ENCODE measurements at places on chromosomes 1 and 21. TPM values are rescaled to one million over a fixed set of nuclear protein-coding genes. Genes with fewer than 3 reads are reported as not detected.

DNA sequence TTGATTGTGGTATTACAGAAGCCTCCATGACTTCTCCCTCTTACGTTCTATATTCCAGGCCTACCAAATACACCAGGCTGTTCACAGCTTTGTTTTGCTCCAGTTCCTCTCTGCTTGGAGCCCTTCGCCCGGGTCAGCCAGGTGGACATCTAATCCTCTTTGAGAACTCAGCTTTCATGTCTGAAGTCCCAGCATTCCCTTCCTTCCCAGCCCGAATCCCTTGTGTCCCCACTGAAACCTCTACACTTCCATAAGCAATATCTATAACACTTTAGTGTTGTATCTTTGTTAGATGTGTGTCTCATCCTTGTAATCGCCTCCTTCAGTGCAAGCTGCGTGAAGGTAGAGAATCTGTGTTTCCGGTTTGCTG, 1.9 kb downstream of the RNF11 start:
- DNase-seq: no peak

DNA sequence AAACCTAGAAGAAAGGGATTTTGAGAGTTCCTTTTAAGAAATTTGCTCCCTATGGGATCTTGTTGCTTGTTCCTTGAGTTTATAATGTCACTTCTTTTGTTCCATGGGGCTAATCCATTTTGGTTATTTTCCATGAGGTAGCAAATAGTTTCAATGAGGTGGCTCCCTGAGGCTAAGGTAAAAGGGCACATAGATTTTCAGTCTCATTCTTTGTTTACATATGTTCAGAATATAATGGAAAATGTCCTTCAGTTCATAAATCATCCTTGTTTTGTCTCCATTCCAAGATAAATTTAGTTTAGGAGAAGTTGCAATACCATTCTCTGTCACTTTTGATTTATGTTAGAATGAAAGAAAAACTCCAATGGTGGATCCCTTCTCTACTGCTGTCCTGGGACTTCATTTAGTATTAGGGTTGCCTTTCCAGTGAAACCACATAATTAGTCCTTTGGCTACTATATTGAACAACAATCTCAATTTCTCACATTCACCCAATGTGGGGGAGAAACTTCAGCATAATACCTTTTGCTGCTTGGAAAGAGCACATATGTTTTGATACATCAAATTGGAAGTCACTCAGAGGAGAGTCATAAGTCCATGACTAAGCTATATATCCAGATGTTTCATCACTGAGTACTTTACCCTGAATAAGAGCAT, 80.9 kb upstream of the ADAMTS5 start:
- DNase-seq: no peak

FABP3 gene
- 4.2 TPM for total RNA-seq

DNA sequence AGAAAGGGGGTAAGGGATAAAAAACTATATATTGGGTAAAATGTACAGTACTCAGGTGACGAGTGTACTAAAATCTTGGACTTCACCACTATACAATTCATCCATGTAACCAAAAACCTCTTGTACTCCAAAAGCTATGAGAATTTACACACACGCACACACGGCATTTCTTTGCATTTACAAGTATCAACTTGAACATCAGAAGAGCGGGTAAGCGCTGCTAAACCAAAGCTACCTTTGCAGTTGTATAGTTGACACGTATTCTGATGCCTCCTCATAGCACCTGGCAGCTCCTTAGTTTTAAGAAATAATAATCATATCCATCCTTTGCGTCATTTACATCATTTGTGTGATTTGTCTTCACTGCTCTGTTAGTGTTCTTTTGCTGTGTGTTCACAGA, 17.6 kb downstream of the CDC42BPA start:
- no peak for DNase-seq

DNA sequence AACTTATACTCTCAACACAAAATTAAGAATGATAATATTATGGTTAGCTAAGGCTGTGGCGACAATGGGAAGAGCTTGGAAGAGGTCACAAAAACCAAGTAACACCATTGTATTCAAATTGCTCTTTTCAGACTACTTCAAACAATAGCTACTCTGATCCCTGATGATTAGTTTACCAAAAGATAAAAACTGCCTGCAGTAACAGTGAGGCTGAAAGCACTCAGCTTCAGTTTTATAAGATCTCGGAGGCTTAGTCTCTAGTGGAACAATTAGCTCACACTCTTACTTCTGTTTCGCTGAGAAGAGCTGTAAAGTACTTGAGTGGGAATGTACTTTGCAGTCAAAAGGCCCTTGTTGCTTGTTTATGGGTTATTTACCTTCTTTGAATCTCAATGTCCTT, 278.5 kb downstream of the LRRC7 start:
- DNase-seq: no peak

All from upper lobe of left lung (tissue), 6 donors.